ENCODE measurements at places on chromosomes 7 and 10.

GRCh38 chr10:80075781-80076180 is 2.7 kb upstream of the TMEM254 start:
- DNase-seq: peak; percentile 14

GRCh38 chr7:517774-518629 is 1.6 kb downstream of the PDGFA start:
- peak; percentile 39 for DNase-seq

DNA sequence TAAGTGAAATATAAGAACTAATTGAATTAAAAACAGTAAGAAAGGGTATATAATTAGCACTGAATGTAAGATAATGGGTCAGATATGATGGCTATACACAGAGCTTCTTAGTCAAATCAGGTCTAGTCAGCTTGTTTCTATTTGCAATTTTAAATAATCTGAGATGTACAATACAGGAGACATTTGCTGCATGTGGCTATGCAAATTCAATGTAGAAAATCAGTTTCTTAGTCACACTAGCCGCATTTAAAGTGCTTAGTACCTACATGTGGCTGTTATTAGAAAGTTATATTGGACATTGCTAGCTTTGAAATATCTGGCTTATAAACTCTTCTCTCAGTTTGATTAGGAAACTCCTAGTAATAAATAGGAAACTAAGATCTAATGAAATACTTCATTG is 25.3 kb downstream of the CCDC7 start:
- no peak for DNase-seq

DNA sequence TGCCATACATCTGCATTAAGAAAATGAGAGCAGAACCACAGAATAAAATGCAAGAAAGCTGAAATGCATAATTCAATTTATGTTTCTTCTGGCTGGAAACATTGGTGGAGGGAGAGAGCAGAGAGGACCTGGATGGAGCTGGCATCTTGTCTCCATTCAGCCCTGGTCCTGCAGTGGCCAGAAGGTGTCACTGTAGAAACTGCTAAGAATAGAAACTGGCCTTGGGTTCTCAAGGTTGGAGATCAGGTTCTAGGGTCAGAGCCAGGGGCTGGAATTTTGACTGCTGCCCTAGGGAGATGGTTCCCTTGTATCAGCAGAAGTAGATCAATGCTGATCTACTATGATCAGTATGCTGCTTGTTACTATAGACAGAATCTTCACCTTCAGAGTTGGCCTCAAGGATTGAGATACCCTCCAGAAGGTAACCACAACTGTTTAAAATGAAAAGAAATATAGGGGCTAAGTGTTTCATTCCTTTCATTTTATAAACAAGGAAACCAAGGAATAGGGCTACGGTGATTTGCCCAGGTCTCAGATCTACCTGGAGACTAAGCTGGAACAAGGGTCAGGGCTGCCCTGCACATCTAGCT is 13.1 kb downstream of the TAS2R41 start:
- DNase-seq: peak; percentile 20

GRCh38 chr10:58696736-58697135 is 184.1 kb downstream of the BICC1 start:
- peak; percentile 23 for DNase-seq

- no peak for DNase-seq
Observed at GRCh38 chr7:46283852-46284251, 362.8 kb upstream of the IGFBP3 start.

Measured in MG63 (cell line).